ENCODE measurements at places on chromosomes 1 and 21. TPM values are rescaled to one million over a fixed set of nuclear protein-coding genes. Genes with fewer than 3 reads are reported as not detected.
A peak's percentile ranks its signal among the peaks of the same experiment; 100 is the strongest.

Gene ZNF648
- not detected for total RNA-seq

DNA sequence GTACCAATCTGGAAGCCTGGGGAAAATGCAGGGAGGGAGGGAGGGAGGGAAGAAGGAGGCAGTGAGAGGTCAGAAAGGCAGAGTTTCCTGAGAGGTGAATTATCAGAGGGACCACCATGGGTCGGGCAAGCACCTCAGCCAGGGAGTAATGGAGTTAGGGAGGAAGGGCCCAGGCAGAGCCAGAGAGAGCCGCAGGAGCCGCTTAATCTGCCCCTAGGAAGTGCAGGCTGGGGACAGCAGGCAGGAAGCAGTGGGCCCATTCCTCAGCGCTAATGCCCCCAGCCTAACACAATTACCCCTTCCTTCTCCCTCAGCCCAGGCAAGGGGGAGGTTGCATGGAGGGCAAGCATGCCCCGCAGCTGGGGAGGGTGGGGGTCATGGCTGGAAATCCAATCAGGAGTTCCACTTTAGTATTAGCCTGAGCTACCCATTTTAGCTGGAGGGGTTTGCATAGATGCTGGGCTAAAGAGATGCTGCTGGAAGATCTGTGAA, 109.0 kb downstream of the TMEM53 start:
- H3K27me3 ChIP-seq: peaks cover 24% of the 10 kb centered on the region
- DNase-seq: no peak
- no peaks in the 10 kb centered on the region for H3K36me3 ChIP-seq

- DNase-seq: no peak
- H3K36me3 ChIP-seq: no peaks in the 10 kb centered on the region
- H3K4me3 ChIP-seq: peak overlapping the region; percentile 46
- peaks cover 11% of the 10 kb centered on the region for H3K4me1 ChIP-seq
Observed at GRCh38 chr1:235650341-235651169, 971 bp upstream of the GNG4 start.

Gene UBL4B
- total RNA-seq: not detected

GRCh38 chr21:43322805-43323204, 104.1 kb downstream of the SIK1 start:
- H3K27ac ChIP-seq: no peak overlapping the region
- peaks cover 3% of the 10 kb centered on the region for H3K27me3 ChIP-seq
- H3K4me3 ChIP-seq: no peak overlapping the region
- peaks cover 15% of the 10 kb centered on the region for H3K4me1 ChIP-seq

Gene LIN28A
- total RNA-seq: 16.7 TPM

- no peak for DNase-seq
- no peak overlapping the region for H3K4me3 ChIP-seq
- no peaks in the 10 kb centered on the region for H3K27me3 ChIP-seq
- peaks cover 32% of the 10 kb centered on the region for H3K36me3 ChIP-seq
Observed at GRCh38 chr1:22089787-22090186, 37.3 kb downstream of the CDC42 start.

Gene BTBD19
- total RNA-seq: 30.6 TPM

Gene CD53
- not detected for total RNA-seq

DNA sequence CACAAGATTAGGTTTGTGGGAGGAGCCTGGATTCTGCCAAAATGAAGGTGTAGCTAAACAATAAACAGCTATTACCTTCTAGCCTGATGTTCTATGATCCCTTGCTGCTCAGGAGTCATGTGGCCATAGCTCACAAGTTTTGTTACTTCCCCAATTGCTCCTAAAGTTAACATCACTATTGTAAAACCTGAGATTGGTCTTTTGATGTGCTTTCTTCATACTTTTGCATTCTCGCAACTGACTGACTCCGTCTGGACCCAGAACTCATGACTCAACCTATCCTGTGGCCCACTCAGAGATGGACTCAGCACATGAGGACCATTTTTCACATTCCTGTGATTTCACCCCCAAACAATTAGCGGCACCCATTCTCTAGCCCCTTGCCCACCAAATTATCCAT, 69.1 kb downstream of the PTGS2 start:
- H3K4me1 ChIP-seq: no peaks in the 10 kb centered on the region
- H3K36me3 ChIP-seq: no peaks in the 10 kb centered on the region
- H3K4me3 ChIP-seq: no peak overlapping the region
- H3K27ac ChIP-seq: no peak overlapping the region
- H3K27me3 ChIP-seq: no peaks in the 10 kb centered on the region

Gene DLGAP3
- total RNA-seq: 1.6 TPM

Gene RPS8
- total RNA-seq: 1,187 TPM

Gene VTCN1
- total RNA-seq: 1.3 TPM

GRCh38 chr1:234610666-234611224, 767 bp upstream of the IRF2BP2 start:
- no peaks in the 10 kb centered on the region for H3K27me3 ChIP-seq
- peaks cover 38% of the 10 kb centered on the region for H3K4me1 ChIP-seq
- DNase-seq: peak; percentile 89
- H3K36me3 ChIP-seq: peaks cover 20% of the 10 kb centered on the region
- H3K27ac ChIP-seq: peak overlapping the region; percentile 99

DNA sequence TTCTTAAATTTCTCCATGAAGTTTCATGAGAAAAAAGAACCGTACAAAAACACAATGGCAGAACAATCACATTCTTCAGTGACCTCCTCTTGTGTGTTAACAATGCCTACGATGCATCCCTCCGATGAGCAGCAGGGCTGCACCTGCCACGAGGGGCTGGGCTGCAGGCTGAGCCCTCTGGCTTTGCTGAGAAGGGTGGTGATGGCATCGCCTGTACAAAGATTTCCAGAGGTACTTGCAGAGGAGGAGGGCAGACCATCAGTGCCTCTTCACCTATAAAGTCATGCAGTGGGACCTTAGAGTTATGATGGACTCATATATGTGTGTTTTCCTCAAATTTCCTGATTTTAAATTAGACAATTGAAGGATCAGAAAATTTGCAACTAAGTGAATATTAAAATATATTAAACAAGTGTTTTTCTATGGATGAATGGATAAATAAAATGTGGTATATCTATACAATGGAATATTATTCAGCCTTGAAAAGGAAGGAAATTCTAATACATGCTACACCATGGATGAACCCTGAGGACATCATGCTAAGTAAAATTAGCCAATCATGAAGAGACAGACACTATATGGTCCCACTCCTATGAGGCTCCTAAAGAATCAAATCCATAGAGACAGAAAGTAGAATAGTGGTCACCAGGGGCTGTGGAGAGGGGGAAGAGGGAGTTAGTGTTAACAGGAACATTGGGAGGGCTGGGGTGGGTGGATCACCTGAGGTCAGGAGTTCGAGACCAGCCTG, 489.3 kb downstream of the SIPA1L2 start:
- H3K4me3 ChIP-seq: no peak overlapping the region
- H3K27me3 ChIP-seq: no peaks in the 10 kb centered on the region
- peaks cover 16% of the 10 kb centered on the region for H3K4me1 ChIP-seq
- H3K36me3 ChIP-seq: no peaks in the 10 kb centered on the region
- DNase-seq: no peak

- H3K27me3 ChIP-seq: no peaks in the 10 kb centered on the region
- no peaks in the 10 kb centered on the region for H3K4me1 ChIP-seq
- H3K36me3 ChIP-seq: no peaks in the 10 kb centered on the region
- H3K4me3 ChIP-seq: no peak overlapping the region
- H3K27ac ChIP-seq: no peak overlapping the region
Observed at GRCh38 chr21:40976198-40977109, 129.5 kb upstream of the DSCAM start.

DNA sequence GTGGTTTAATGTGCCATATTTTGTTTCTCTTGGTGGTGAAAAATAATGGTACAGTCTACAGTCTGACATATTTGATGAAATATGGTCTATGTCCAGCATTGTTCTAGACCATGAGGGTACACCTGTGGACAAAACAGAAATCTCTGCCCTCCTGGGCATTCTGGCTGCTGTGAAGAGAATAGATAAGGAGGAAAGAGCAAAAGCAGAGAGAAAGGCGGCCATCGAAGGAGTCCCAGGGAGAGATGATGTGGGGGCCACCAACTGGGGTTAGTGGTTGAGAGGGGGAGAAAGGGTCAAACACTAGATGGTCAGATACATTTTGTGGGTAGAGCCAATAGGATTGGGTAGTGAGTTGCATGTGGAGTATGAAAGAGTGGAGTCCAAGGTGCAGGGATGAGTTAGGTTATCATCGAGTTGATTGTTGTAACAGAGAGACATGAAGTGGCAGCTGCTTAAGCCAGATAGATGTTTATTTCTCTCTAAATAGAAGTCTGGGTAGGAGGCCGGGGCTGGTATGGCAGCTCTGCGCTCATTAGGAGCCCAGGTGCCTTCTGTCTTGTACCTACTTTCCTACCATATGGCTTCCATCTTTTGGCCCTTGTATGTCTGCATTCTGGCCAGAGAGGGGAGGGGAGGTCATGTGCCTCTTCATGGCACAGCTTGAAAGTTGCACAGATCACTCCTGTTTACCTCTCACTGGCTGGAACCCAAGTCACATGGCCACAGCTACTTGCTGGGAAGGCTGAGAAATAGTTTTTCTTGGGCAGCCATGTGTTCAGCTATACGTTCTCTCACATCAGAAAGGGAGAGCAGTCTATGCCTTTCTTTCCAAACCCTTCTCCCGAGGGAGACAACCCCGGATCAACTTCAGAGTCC, 13.0 kb downstream of the UBE4B start:
- no peaks in the 10 kb centered on the region for H3K27me3 ChIP-seq
- H3K27ac ChIP-seq: no peak overlapping the region
- DNase-seq: no peak
- no peaks in the 10 kb centered on the region for H3K36me3 ChIP-seq
- H3K4me1 ChIP-seq: peaks cover 8% of the 10 kb centered on the region

Gene ITGB2
- total RNA-seq: 0.61 TPM

GRCh38 chr1:30405631-30406212, 317.7 kb downstream of the MATN1 start:
- H3K27me3 ChIP-seq: peaks cover 2% of the 10 kb centered on the region
- no peak overlapping the region for H3K27ac ChIP-seq
- no peaks in the 10 kb centered on the region for H3K36me3 ChIP-seq
- no peak for DNase-seq
- H3K4me3 ChIP-seq: no peak overlapping the region
- H3K4me1 ChIP-seq: peaks cover 20% of the 10 kb centered on the region

- no peaks in the 10 kb centered on the region for H3K36me3 ChIP-seq
- DNase-seq: peak; percentile 58
- no peak overlapping the region for H3K4me3 ChIP-seq
- H3K27ac ChIP-seq: no peak overlapping the region
Observed at GRCh38 chr1:83889707-83890106, 109.2 kb downstream of the TTLL7 start.

Gene ZFP69
- total RNA-seq: 1.4 TPM

Gene ZSCAN20
- 5.2 TPM for total RNA-seq
